Spinal cord (tissue), 10 donors: ENCODE measurements at places on chromosomes 3 and 15. TPM values are rescaled to one million over a fixed set of nuclear protein-coding genes. Genes with fewer than 3 reads are reported as not detected.

The GMPS gene
- total RNA-seq: 41.1 TPM

The TTLL13 gene
- 0.28 TPM for total RNA-seq

- DNase-seq: no peak
Observed at GRCh38 chr3:31985831-31986230, 4.3 kb downstream of the ZNF860 start.

The ITGB5 gene
- total RNA-seq: 32.8 TPM

The PLSCR5 gene
- total RNA-seq: 2.9 TPM

The NGRN gene
- 154 TPM for total RNA-seq

GRCh38 chr3:175342196-175342595, 483.1 kb downstream of the NAALADL2 start:
- no peak for DNase-seq

The TIPIN gene
- 14.4 TPM for total RNA-seq

GRCh38 chr3:30440880-30441279, 165.5 kb upstream of the TGFBR2 start:
- DNase-seq: no peak

- DNase-seq: no peak
Observed at GRCh38 chr3:8657804-8658305, 13.3 kb upstream of the SSUH2 start.

The PRICKLE2 gene
- 24.2 TPM for total RNA-seq

The SRGAP3 gene
- total RNA-seq: 46.1 TPM

DNA sequence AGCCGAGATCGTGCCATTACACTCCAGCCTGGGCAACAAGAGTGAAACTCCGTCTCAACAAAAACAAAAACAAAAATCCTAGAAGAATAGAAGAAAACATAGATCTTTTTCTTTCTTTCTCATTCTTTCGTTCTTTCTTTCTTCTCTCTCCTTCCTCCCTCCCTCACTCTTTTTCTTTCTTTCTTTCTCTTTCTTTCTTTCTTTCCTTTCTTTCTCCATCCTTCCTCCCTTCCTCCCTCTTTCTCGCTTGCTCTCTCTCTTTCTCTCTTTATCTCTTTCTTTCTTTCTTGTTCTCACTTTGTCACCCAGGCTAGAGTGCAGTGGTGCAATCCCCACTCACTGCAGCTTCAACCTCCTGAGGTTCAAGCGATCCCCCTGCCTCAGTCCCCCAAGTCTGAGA, 33.8 kb upstream of the MUC4 start:
- DNase-seq: no peak

DNA sequence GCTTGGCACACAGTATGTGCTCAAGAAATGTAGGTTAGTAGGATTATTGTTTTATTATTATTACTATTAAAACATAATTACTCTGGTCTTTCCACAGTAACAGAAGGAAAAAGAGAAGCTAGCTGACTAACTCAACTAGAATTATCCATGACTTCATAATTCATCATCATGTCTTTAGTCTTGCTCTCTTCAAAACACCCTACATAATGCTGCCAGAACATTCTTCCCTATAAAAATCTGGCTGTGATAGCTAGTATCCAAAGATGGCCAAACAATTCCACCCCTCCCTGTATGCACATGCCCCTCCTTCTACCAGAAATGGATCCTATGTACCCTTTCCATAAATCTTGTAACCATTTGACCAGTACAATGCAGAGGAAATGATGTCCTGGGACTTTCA, 48.8 kb upstream of the SRGAP3 start:
- no peak for DNase-seq

- DNase-seq: no peak
Observed at GRCh38 chr3:128482666-128483656, 10.0 kb downstream of the GATA2 start.

The PXYLP1 gene
- total RNA-seq: 33.2 TPM

- no peak for DNase-seq
Observed at GRCh38 chr3:115808244-115808643, 184.9 kb downstream of the GAP43 start.

GRCh38 chr15:31435261-31435911, 108.8 kb downstream of the KLF13 start:
- DNase-seq: peak; percentile 72

The ARPIN gene
- 16.6 TPM for total RNA-seq

GRCh38 chr3:111613294-111613693, 18.1 kb upstream of the ZBED2 start:
- no peak for DNase-seq
